ENCODE measurements at places on chromosomes 6 and 20.

- no peak for DNase-seq
These were observed 43.1 kb upstream of the SNX9 start for GRCh38 chr6:157779705-157780604.

DNA sequence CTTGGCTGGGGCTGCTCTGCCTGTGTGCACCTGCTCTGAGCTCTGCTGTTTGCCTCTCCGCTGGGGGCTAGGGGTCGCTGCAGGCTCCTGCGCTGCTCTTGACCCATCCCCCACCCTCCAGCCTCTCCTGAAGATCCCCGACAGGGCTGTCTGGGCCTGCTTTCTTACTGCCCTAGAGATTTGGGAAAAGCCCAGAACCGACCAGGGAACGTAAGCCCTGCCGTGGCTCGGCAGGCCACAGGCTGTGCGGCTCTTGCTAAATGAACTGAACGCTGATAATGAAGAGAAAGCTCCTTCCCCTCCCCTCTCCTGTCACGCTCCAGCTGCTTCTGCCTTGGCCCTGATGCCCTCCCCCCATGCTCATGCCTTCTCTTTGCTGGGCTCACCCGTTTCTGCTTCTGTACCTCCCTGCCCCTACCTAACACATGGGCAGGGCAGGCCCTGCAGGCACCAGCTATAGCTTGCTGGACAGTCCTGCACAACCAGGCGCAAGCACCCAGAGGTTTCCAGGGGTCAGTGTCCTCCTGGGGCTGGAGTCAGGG, 32.0 kb upstream of the PCMTD2 start:
- DNase-seq, result no peak

GRCh38 chr6:42979523-42980177, 669 bp upstream of the PEX6 start:
- peak; percentile 53 for DNase-seq

DNA sequence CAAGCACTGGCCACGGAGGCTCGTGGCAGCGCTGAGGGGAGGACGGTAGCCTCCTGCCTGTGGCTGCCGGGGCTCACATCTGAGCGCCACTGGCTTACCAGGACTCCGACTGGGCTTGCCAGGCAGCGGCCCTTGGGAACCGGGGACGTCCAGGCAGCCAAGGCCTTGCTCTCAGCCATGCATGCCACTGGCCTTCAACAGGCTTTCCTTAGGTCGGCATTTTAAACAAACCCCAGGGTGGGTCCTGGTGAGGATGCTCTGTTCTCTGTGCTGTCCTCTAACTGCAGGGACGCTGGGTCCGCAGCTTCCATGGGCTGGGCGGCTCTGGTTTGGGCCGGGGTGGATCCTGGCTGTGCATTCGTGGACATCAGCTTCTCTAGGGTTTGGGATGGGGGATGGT, 59.1 kb upstream of the BHLHE23 start:
- DNase-seq, result no peak

DNA sequence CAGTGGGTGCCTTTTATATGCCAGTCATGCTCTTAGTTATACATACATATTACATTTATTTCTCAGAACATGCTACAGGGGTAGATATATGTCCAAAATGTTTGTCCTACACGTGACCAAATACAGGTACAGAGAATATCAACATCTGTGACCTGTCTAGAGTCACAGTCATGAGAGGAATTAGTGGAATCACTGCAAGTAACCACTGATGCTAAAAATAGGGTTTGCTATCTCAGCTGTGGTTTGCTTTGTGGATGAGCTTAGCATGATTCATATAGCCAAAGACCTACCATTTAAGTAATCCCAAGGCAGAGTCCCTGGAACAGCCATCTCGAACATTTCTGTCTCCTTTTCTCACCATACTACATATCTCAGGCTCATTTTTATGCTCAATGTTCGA, 32.3 kb downstream of the GSTA3 start:
- DNase-seq, result no peak

GRCh38 chr20:37142708-37143107, 36.4 kb upstream of the RPN2 start:
- DNase-seq, result no peak

DNA sequence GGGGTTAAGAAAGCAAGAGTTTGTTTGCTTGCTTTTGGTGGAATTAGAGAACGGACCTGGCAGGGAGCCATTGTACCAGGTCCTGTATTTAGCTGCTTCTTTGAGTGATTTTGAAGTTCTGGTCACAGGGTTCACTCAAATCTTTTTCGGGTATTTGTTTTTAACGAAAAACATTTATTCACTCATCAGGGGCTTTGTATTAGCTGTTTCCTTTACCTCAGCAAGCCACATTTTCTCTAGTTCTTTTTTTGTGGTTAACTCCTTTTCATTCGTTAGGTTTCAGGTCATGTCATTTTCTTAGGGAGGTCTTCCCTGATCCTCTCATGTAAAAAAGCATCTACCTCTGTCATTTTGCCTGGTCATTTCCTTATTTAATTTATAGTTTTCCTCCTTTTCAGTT, 1502.2 kb downstream of the GRIK2 start:
- peak; percentile 1 for DNase-seq

DNA sequence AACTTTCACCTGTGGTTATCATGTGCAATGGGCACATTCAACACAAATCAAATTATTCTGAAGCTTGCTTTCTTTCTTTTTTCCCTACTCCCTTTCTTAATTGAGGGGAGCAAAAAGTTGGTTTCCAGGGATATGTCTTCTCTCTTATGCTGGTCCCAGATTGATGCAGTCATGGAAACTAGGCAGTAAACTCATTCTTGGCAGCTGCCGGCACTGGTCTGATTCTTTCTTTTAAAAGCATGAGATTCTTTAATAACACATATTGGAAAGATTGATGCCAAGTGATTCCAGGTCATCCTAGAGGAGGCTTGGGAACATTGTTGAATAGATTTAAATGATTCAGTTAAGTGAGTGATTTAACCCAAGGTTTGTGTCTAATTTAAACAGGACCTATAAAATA, 29.0 kb downstream of the PTPRA start:
- no peak for DNase-seq
